ENCODE measurements at places on chromosomes 12 and 14.
A peak's percentile ranks its signal among the peaks of the same experiment; 100 is the strongest.

DNA sequence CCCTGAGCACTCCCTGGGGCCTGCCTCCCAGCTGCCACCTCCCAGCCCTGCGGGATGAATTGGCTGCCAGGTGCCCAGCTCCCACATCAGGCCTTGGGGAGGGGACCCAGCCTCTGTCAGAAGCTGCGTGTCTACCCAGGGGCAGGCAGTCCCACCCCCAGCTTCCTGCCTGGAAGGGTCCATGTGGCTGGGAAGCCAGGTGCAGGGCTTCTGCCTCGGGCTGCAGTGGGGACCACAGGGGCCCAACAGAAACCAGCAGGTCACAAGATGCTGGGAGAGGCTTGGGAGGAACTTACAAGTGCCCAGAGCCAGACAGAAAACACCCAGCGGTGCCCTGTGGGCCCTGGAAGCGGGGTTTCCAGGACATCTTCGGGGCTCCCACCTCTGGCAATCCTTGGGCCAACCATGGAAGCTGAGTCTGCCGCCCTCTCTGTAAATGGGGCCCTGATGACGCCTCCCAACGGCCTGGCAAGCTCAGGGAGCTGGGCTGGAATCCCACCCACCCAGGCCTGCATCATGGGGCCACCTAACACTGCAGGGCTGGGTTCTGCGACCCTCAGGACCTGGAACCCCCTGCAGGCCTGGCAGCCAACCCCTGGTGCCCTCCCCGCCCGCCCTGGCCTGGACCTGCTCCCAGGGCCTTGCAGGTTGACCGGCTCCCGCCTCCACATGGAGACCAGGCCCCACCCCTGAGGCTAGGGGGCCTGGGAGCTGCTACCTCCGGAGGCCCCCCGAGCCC lies 36.6 kb downstream of the CCNK start:
- DNase-seq = no peak

DNA sequence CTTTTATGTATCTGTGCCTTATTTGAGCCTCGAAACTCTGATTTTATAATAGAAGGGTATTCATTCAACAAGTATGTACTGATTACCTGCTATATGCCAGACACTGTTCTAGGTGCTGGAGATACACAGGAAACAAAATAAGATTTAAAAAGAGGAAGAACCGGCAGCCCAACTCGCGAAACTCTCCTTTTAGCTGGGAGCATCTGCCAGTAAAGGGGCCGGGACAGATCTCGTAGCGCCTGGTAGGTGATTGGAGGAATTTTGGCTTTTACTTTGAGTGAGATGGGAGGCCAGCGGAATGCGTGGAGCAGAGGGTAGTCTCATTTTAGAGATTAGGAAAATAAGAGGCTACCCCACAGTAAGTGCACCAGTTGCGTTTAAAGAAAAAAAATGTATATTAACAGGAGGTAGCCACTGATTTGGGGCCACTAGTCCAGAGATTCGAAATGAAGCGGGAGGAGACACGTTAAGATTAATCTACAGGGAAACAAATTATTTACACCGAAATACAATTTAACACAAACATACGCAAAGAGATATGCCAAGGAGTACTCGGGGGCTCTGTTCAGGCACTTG lies 520 bp upstream of the MON2 start:
- DNase-seq = peak; percentile 73

DNA sequence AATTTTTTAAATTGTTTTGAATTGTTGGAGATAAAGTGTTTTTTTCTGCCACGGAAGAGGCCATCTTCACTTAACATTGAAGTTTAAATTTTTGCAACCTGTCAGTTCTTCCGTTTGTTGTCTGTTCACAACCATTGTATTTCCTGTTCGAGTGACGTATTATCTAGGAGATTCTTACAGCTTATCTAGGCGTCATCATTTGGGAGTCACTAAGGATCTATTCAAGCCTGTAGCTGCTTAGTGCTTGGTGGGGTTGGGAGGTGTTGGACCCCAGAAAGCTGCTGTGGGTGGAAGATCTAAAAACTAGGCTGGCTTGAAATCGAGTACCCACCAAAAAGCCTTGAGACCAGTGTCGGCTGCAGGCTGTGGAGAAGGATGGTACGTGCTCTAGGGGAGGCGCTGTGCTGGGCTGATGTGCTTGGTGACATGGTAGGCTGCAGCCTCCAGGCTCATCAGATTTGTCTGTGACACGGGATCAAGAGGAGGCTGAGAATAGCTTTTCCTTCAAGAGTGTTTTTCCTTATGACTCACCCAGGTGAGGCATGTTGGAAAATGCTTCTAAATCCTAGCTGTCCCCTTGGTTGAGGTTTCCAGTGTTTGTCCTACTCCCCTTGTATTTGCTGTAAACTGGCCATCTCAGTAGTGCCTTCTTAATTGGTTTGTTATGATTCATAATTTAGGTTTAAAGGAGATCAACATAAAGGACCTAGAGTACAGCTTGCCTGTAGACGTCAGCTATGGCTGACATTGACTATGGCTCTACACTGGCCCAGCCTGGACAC lies 57.8 kb downstream of the ATG14 start:
- no peak for DNase-seq

DNA sequence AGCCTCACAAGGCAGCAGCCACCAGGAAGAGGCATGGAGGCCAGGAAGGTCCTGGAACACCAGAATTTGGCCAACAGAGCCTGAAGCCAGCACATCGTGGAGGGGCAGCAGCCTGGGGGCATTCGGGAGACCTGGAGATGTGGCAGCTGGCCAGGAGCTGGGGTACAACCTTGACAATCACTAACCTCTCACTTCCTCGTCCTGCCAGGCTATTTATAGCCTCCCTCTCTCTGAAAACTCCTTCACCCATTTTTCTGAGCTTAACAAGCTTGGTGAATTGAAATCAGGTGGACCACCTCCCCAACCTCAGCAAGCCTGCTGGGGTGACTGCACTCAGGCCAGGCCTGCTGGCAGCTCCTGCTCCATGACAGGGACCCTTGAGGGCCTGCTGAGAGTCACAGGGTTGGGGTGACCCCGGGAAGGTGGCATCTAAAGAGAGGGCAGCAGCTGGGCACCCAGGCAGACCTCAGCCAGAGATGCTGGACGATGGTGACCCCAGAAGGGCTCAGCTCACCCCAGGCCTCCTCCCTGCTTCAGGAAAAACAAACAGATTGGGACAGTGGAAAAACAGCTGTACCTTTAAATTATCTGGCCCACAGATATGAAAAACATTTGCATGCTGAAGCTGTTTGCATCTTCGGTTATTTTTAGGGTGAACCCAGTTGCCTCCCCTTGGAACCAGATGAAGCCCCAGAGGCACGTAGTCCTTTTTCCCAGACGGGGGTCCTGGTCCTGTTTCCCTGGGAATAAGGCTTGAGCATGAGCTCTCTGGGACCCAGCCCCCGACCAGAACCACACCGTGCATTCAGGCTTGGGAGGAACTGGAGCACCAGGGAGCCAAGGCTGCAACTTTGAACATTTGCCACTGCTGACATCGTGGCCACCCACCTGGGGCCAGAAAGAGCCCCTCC lies 67.0 kb downstream of the PITPNM2 start:
- no peak for DNase-seq

DNA sequence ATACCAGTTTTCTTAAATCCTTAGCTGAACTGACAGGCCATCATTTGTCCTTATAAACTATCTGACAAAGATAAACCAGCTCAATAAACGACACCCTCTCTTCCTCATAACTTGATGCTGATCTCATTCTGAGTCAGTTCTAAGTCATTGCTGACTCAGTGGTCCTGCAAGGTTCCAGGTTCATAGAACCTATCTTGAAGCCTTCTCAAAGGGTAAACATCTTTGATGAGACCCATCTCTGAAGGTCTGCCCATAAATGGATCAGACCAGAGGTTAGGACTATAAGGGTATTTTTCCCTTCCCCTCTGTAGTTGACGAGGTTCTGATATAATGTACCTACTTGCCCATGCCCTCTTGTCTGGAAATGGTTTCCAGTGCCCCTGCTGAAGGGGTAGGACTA lies 11.9 kb downstream of the NAA25 start:
- DNase-seq = peak; percentile 40
